ENCODE measurements at places on chromosomes 1 and 21. TPM values are rescaled to one million over a fixed set of nuclear protein-coding genes. Genes with fewer than 3 reads are reported as not detected.

The VWA5B1 gene
- polyA plus RNA-seq, result 0.27 TPM

The RGSL1 gene
- polyA plus RNA-seq, result not detected

The MYBPH gene
- not detected for polyA plus RNA-seq

GRCh38 chr1:221923929-221924598 lies 182.2 kb upstream of the DUSP10 start:
- H3K27ac ChIP-seq, result no peak overlapping the region
- H3K4me1 ChIP-seq, result no peaks in the 10 kb centered on the region
- H3K36me3 ChIP-seq, result no peaks in the 10 kb centered on the region
- no peaks in the 10 kb centered on the region for H3K27me3 ChIP-seq

GRCh38 chr1:174032671-174033222 lies 10.6 kb upstream of the RC3H1 start:
- H3K4me1 ChIP-seq, result no peaks in the 10 kb centered on the region
- no peaks in the 10 kb centered on the region for H3K27me3 ChIP-seq
- no peak overlapping the region for H3K4me3 ChIP-seq
- DNase-seq, result no peak
- H3K27ac ChIP-seq, result no peak overlapping the region
- no peaks in the 10 kb centered on the region for H3K36me3 ChIP-seq

DNA sequence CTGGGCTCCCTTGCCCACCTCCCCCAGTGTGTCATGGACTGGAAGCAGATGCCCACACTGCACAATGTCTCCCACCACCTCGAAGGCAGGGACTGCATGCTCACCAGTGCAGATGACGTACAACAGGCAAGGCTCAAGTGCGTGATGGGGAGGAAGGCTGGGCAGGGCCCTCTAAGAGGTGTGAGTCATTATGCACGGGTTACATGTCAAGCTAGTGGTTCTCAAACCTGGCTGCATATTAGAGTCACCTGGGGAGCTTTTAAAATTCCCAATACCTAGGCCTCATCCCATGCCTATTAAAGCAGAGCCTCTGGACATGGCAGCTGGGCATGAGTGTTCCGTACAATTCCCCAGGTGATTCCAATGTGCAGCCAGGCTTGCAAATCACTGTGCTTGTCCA lies 137.9 kb upstream of the NGF start:
- DNase-seq, result no peak
- H3K36me3 ChIP-seq, result no peaks in the 10 kb centered on the region
- H3K27ac ChIP-seq, result no peak overlapping the region

Data from pancreas (tissue), 10 donors.